Fibroblast of the conjunctiva (primary cell): ENCODE measurements at places on chromosomes 1 and 21.
A peak's percentile ranks its signal among the peaks of the same experiment; 100 is the strongest.

- DNase-seq: no peak
Measured at GRCh38 chr1:109369167-109369746, 28.5 kb downstream of the SORT1 start.

DNA sequence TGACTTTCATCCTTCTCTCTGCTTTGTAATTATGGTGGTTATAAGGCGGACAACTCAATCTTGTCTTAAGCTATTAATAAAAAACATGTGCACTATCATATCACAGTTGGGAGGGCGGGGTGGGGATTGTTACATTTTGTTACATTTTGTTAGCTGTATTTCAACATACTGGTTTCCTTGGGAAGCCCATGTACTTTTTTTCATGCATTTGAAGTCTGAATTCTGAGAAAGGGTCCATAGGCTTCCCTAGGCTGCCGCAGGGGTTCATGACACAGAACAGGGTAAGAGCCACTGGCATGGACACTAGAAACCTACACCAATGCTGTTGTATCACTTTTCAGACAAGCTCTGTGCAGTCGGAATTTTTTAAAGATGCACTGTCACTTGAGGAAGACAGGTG lies 178.8 kb downstream of the ETS2 start:
- peak; percentile 71 for DNase-seq

DNA sequence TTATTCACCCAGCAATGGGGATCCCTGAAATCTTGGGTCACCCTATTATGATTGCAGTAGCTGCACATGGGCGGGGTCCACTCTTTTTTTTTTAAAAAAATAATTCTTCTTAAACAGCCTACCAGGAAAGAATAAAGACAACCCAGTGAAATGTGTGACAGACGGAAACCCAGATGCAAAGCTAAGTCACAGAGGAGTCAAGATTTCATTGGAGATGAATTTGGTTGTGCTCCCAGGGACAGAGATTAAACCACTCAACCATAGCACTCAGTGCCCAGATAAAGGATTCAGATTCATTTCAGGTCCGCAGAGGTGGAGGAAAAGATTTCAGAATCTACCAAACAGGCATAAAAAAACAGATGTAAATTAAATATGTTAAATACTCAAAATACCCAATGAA lies 583.5 kb upstream of the ZP4 start:
- no peak for DNase-seq

- DNase-seq: no peak
Measured at GRCh38 chr1:78153092-78153736, 107.4 kb downstream of the GIPC2 start.

DNA sequence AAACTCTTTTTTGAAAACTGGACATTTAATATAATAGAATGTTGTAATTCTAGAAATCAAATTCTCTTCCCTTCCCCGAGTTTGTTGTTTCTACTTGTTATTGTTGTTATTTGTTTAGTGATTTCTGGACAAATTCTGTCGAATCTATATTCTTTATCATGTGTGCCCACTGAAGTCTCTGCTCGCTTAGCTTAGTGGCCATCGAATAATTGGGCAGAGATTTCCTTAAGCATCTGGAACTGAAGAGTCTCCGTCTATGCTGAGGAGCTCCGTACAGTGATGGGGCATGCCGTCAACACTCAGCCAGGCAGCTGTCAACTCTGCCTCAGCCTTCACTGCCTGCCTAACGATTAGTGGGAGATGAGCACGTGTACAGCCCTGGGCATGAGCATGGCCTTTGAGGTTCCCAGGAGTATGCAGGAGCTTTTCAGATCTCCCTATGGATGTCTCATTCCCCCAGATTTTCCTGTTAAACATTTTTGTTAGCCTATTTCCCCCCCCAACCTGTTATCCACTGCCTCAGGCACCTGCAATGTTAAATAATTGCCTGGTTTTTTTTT lies 66.8 kb downstream of the SLX9 start:
- DNase-seq: no peak

- DNase-seq: no peak
Measured at GRCh38 chr1:246794048-246794827, 70.0 kb downstream of the SCCPDH start.

GRCh38 chr1:81703391-81703755 lies 97.4 kb upstream of the ADGRL2 start:
- DNase-seq: no peak

GRCh38 chr1:214550857-214551435 lies 456 bp downstream of the PTPN14 start:
- DNase-seq: no peak

DNA sequence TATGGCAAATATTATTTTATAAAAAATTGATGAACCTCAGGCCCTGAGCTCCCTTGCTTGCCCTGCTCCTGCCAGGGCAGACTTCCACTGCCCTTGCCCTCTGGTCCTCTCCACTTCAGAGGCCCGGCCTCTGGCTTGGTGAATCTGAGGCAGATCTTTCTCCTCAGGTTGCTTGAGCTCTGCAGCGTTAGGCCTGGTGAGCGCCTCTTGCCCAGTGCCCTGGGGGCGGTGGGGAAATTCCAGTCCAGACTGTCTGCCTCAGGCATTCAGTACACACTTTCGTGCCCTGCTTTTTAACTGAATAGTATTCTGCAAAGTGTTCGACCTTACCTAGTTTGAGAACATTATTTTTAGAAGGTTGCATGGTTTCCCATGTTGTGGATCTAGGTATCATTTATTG lies 98.2 kb downstream of the PCBP3 start:
- no peak for DNase-seq

- peak; percentile 8 for DNase-seq
Measured at GRCh38 chr21:21788591-21788990, 790.4 kb downstream of the NCAM2 start.

- DNase-seq: no peak
Measured at GRCh38 chr1:110879758-110880606, 7.0 kb downstream of the CD53 start.

DNA sequence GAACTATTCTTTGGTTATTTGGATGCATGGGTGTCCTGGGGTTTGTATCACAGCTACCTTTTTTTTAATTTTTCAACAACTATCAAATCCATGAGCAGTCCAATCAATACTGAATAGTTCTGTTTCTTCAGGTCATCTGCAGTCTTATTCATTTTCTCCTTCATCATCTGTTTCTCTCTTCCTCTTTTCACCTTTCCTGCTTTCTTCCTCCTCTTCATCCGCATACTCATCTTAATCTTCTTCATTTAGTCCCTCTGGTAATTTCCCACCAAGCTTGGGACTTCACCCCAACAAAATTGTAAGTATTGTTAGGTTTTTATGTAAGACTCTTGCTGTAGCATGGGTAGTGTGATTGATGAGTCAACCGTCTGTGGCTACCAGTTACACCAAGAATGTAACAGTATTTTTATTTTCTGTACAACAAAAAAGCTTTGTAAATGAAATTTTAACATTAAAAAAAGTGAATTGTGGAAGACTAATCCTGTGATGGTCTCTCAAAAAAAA lies 184.1 kb upstream of the RNPC3 start:
- DNase-seq: no peak

- no peak for DNase-seq
Measured at GRCh38 chr21:45090966-45091365, 16.6 kb downstream of the ADARB1 start.

GRCh38 chr1:52080014-52080415 lies 23.9 kb downstream of the BTF3L4 start:
- no peak for DNase-seq

GRCh38 chr1:10728595-10729410 lies 67.6 kb downstream of the CASZ1 start:
- DNase-seq: no peak

- no peak for DNase-seq
Measured at GRCh38 chr1:183243161-183244050, 57.3 kb downstream of the LAMC2 start.

GRCh38 chr1:98706173-98706843 lies 44.8 kb downstream of the SNX7 start:
- no peak for DNase-seq

DNA sequence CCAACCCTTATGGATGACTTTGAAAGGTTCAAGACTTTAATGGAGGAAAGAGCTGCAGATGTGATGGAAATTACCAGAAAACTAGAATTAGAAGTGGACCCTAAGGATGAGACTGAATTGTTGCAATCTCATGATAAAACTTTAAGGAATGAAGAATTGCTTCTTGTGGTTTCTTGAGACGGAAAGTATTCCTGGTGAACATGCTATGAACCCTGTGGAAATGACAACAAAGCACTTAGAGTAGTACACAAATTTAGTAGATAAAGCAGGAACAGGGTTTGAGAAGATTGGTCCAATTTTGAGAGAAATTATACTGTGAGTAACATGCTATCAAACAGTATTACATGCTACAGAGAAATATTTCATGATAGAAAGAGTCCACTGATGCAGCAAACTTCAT lies 215.4 kb downstream of the OMA1 start:
- no peak for DNase-seq

DNA sequence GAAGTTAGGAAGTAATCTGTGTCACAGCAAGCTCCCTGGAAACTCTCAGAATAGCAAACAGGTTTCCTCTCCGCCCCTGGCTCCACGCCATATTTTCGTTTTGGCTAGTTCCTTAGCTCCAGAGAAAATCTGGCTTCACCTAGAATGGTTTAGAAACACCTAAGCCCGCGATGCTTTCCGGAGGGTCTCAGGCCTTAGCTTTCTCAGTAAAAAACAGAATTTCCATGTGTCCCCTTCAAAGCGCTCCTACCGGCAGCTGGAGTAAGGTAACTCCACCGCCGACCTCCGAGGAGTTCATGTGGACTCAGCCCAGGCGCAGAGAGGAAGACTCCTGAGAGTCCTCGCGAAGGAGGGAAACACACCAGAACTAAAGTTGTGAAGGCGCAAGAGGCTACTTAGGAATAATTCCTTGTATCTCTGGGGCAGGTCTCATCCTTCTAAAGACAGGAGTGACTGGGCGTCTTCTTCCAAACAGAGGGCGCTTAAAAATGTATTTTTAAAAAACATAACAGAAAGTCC lies 406 bp downstream of the KIAA0040 start:
- no peak for DNase-seq

GRCh38 chr1:210688512-210689234 lies 360.0 kb downstream of the HHAT start:
- no peak for DNase-seq

DNA sequence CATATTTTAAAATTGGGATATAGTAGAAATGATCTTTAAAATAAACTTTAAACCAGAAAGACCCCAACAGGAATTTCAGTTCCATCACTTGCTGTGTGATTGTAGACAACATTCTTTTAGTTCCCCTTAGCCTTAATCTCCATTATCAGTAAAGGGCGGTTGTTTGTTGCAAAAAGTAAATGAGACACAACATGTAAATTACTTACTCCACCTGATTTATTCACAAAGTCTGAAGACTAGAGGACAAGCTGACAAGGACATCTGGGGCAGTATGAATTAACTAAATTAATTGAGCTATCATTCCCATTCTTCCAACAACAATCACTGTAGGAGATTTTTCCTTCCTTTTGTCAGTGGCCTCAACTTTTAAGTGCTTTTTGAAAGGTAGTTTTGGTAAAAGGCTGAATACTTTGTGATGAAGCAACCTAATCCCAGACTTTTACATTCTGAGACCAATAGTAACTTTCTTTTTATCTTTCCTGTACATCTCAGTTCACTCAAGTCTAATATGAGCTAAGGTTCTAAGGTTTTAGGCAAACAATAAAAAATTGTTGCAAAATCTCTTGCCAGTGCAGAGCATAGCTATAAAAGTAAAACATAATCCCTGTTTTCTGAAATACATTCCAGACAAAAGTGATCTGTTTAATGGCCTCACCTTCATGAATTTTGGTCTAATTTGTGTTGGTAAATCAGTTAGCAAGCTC lies 6.2 kb downstream of the SLC19A2 start:
- no peak for DNase-seq

DNA sequence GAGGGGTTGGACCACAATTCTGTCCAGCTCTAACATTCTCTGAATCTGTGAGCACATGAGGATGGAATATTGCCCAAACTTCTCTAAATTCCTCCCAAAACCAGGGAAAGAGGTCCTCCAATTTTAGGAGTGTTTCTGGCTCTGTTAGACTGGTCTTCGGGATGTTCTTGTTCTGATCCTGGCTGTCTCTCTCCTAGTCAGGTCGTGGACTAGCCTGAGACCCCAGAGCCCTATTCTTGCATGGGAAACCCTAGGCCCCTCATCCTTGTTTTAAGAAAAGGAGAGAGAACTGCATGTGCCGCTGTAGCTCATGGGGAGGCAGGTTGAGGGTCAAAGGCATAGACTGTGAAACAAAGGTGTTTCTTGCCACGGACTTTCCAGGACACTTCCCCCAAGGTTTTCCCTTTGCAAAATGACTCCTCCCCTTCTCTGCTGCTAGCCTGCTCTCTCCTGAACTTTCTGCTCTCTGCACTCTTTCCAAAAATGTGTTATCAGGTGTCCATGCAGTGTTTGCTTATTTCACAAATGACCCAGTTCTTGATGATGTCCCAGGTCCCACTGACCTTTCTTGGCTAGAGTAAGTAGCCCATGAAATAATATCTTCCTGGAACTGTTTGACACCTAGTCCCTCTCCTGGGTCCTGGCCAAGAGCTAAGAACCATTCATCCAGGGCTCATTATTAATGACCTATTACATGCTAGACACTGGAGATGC lies 29.3 kb upstream of the RD3 start:
- no peak for DNase-seq

DNA sequence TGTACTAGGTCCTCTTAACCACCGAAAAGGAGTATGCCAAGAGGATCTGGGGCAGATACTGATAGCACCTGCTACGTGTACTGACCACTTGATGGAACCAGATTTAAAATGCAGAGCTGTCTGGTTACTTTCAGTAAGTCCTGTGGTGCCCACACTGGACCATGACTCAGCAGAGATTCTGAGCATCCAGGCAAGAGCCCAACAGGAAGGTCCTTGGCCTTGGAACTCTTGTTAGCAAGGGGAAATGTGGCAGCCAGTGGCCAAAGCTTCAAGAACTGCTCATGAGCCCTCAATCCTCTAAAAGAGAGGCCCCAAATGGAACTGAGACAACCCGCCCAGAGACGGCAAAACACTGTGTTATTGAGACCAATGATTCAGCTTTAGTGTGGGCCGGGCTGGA lies 4.2 kb upstream of the GJB5 start:
- no peak for DNase-seq

DNA sequence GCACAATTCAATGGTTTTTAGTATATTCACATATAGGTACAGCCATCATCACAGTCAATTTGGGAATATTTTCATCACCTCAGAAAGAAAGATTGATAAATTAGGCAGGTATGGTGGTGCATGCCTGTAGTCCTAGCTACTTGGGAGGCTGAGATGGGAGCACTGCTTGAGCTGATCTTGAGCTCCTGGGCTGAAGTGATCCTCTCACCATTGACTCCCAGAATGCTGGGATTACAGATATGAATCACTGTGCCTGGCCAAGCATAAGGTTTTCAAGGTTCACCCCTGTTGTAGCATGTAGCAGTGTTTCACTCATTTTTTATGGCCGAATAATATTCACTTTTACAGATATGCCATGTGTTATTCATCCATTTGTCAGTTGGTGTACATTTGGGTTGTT lies 44.7 kb upstream of the MTF2 start:
- no peak for DNase-seq

DNA sequence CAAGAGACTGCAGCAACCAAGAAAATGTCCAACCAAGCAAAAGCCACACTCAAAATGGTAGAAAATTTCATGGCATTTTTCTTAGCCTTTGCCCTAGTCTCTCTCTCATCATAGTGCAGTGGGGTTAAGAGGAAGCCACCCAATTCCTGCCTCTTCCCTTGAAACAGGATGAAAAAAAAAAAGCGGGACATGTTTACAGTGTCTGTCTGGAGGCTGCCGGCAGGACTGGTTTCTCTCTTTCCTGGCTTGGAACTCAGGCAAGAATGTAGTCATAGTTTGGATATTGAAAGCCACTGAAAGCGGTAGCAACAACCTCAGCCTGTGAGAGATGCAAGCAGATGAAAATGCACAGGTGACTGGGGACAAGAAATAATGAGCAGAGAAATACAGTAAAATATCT lies 13.3 kb upstream of the TNFSF18 start:
- no peak for DNase-seq
